Sigmoid colon (tissue), 7 donors: ENCODE measurements at places on chromosomes 2 and 18.

DNA sequence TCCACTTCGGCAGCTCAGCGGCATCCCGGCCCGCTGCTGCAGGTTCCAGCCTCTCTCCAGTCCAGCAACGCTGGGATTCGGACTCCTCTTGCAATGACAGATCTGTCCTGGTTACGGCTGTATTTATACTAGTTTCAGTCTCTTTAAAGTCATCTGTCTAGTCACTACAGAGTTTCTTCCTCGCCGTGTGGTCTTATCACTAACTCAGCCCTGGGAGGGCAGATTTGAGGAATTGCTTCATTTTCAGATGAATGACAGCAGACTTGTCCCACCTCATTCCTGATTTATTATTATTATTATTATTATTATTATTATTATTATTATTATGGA, 2.2 kb downstream of the KLHL29 start:
- DNase-seq, result no peak

GRCh38 chr2:128940378-128940777, 621.7 kb upstream of the HS6ST1 start:
- no peak for DNase-seq

DNA sequence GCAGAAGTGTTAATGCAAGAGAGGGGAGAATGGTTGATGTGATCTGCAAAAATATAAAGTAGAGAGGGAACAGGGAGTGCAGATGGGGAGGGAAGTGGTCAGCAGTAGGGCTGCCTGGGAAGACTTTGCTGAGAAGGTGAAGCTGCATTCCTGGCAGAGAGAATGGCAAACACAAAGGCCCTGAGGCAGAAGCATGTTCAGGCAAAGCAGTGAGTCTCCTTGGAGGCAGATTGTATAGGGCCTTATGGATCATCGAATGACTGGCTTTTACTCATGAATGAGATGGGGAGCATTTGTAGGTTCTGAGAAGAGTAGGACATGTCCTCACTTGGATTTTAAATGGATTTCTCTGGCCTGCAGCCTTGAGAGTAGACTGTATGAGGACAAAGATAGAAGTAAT, 9.5 kb downstream of the ITGA6 start:
- no peak for DNase-seq

DNA sequence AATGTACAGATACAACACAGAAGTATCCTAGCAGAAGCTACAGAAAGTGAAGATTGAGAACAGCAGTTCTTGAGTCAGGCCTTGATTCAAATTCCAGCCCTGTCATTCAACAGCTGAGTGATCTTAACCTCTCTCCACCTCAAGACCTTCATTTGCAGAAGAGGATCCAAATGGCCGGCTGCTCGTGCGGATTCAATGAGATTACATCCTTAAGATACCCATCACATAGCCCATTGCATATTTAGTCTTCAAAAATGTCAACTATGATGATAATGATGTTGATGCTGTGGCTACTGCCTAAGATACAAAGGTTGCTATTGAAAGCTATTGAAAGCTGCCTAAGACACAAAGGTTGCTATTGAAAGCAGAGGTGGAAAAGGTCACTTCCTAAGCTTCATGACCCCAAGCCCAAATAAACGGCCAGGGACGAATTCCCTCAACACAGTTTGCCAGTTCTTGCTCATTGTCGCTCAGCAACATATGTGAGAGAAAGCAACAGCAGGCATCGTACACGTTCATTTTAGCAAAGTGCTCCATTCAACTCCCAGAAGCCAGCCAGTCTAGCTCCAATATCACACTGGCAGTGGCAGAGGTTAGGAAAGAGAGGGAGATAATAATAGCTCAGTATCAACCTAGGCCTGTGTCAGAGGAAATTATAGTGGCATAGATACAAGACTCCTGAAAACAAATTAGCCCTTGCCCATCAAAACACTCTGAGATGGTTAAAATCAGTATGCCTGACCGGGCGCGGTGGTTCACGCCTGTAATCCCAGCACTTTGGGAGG, 36.1 kb downstream of the MRPL35 start:
- peak; percentile 33 for DNase-seq

- no peak for DNase-seq
Observed at GRCh38 chr2:147469471-147469870, 375.4 kb upstream of the ACVR2A start.

DNA sequence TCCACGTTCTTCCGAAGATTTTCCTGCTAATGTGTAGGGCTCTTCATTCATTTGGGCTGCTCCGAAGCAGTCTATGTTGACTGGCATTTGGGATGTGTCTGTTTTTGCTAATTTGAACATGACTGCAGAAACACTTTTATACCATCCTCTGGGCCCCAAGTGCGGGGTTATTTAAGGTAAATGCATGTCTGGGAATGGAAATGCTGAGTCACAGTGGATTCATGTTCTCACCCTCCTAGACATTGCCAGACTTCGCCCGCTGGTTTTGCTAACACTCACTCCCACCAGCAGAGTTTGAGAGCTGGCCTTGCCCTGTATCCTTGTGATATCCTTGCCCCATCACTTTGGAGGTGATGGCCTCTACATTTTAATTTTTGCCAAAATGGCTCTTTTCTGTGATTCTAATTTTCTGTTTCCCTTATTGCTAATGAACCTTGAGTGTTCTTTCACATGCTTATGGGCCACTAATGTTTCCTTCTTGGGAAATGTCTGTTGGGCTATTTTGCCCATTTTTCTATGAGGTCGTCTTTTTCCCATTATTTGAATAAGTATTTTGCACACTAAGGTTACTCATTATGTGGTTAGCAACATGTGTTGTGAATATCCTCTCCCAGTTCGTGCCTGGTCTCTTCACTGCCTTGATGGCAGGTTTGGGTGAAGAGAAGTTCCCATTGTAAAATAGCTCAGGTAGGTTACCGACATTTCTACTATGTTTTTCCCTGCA, 204.1 kb downstream of the GLI2 start:
- DNase-seq, result no peak

GRCh38 chr2:134586326-134586965, 132.4 kb downstream of the TMEM163 start:
- DNase-seq, result no peak

- no peak for DNase-seq
Observed at GRCh38 chr2:4898706-4899105, 793.5 kb upstream of the SOX11 start.

GRCh38 chr2:105611811-105612424, 132.8 kb upstream of the NCK2 start:
- DNase-seq, result no peak

DNA sequence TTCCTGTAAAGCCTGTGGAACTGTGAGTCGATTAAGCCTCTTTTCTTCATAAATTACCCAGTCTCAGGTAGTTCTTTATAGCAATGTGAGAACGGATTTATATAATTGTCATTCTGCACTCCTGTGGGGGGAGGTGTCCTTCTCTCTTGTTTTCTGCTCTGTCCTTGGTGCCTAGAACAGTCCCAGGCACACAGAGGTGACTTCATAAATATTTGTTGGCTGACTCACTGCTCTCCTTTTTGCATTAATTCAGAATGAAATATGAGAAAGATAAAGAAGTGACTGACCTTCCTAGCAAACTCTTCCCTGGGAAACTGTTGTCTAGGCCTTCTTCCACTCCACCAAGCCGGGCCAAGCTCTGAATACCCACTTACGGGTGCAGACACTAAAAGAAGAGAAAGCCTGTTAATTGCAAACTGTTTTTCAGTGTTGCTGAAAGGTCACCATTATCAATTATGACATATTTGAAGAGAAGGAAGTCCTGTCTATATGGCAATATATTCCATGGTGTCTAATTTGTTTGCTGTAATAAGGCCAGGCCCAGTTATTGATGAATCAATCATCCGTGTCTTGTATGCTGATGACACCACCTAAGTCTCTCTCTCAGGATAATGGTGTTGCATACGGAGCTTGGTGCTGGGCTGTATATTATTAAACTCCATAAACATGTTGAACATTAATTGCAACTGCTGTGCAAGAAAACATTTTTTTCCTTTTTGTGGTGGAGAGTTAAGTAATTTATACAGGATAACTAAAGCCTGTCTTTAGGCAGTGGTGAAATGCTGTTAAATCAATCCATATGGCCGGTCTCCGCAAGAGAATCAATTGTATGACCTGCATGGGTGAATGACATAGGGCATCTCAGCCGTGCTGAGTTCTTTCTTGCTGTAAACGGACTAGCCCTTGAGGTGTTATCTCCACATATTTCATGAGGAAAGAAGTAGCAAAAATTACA, 567.5 kb downstream of the SLC4A3 start:
- DNase-seq, result no peak

GRCh38 chr2:221203856-221204255, 368.2 kb downstream of the EPHA4 start:
- no peak for DNase-seq

- no peak for DNase-seq
Observed at GRCh38 chr2:65043001-65043400, 13.2 kb upstream of the CEP68 start.

DNA sequence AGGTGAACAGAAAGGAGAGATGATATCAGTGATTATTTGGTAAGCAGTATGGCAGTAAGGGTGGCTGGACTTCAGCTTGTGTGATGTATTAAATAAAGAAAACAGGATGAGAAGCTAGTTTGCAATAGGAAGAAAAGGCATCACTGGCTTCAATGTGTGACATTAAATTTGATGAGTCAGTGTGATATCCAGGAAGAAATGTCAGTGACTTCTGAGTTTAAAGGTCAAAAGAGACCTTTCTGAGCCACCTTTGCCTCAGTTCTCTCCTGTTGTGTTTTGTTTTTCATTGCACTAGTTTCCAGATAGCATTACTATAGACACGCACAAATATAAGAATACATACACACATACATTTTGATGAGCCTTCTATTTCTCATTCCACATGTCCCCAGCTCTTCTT, 105.6 kb downstream of the PIGN start:
- no peak for DNase-seq

- DNase-seq, result peak; percentile 92
Observed at GRCh38 chr2:126655500-126656430, at the start of gene GYPC. GYPC (plus strand) TSS chr2:126656158; CDS start chr2:126656264, 106 bp downstream.

DNA sequence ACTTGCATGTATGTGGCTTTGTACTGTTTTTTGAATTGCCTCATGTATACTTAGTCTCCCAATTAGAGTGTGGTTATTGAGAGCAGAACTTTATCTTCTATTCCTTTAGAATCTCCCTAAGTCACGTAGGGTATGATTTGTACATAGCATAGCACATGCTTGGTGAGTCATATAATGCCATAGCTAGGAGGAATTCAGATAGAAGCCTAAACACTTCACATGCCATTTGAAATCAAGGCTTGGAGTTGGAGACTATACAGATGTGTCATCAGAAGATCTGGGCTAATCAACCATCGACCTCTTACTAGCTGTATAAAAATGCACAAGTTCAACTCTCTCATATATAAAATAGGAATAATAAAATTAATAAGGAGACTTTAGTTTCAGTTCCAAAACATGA, 222.6 kb upstream of the ST6GAL2 start:
- DNase-seq, result no peak

DNA sequence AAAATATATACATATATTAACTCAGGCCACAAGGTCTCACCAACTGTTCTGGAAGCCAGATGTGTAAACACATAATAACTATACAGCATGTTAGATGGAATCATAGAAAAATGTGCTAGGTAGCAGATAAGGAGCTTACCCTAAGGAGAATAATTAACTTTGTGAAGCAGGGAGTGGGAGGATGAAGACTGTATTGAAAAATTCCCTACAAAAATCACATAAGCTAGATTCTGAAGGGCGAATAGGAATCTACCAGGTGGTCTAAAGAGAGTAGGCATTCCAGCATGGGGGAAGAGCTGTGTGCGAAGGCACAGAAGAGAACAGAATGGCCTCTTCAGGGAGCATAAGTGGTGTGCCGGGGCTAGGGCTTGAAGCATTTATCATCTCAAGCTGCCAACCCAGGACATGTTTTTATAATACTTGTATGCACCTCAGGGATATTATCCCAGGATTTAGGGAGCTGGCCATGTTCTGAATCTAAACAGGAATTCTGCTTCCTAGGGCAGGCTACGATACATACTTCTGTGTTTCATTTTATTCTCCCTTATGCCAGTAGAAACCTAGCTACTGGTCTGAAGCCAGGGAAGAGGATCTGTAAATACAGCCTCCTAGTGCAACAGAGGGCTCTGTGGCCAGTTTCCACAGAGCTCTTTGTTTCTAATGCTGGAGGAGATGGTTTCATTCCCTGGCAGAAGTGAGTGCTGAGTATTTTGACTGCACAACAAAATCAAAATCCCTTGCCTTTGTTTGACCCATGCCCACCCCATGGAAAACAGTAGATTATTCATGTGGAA, 56.7 kb downstream of the NEMP2 start:
- DNase-seq, result no peak

GRCh38 chr2:68124321-68124720, 33.4 kb upstream of the PNO1 start:
- DNase-seq, result no peak

DNA sequence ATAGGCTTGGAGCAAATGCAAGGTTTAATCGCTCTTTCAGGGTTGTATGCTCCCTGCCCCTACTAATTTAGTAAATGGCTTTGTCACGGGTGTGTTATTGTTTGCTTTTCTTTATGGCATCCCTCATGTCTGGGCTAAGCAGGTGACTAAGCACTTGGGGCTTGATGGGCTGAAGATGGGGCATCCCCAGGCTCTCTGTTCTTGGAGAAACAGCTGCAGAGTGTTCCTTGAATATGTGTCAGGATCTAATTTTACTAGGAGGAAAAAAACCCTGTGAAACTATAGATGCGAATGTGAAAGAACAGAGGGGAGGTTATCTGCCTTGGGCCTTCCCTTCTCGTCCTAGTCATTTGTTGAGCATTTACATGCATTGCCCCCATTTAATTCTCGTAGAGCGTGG, 94.7 kb upstream of the TAF1B start:
- no peak for DNase-seq

DNA sequence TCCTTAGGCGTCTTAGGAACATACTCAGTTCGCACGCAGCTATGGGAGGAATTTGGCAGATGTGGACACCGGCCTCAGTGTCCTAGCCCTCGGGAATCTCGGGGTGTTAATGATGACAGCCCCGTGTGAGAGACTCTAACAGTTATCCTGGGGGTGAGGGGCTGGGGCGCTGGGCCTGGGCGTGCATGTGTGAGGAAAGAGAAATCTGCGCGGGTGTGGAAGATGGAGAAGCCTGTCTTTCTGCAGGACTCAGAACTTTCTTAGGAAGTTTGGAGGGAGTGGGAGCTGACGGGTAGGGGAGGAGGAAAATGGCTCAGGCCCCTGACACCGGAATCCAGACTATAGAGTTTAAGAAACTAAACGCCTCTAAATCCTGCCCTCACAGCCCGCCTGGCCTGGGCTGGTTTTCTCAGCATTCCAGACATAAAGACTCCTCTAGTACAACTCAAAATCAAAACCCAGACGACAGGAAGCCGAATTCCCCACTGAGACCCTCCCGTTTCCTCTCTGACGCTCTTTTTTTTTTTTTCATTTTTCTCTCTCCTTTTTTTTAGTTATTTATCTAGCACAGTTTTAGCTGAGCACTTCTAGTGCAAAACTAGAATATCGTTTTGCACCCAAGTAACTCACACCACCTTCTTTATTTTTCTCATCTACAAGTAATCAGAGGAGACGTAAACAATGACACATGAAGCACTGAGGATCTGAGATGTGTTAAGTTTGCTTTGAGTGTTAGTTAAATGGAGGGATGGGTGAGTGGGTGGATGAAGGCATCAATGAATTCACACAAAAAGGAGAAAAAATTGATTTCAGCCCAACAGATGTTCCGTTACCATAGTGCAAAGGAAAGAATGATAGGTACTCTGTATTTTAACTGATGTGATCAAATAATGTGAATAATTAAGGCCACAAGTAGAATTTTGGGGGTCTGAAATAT, 1.2 kb upstream of the HAAO start:
- no peak for DNase-seq
